ENCODE measurements at places on chromosomes 11 and 22.
A peak's percentile ranks its signal among the peaks of the same experiment; 100 is the strongest.

DNA sequence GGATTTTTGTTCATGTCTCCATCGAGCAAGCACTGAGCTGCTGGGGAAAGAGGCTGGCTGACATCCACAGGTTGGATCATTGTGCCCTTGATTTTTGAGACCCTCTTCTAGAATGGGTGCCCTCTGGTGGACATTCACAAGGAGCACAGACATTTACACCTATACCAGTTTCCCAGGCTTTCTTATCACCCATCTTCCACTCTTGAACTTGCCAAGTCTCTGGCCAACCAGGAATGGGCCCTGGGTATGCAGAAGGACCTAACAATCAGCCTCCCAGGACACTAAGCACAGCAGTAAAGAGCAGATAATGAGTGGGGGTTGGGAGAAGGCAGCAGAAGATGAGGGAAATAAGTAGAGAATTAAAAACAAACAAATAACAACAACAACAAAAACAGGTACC is 5.7 kb upstream of the INTS4 start:
- DNase-seq, result peak; percentile 34

GRCh38 chr22:38900677-38901076 is 28.7 kb upstream of the CBX6 start:
- no peak for DNase-seq

DNA sequence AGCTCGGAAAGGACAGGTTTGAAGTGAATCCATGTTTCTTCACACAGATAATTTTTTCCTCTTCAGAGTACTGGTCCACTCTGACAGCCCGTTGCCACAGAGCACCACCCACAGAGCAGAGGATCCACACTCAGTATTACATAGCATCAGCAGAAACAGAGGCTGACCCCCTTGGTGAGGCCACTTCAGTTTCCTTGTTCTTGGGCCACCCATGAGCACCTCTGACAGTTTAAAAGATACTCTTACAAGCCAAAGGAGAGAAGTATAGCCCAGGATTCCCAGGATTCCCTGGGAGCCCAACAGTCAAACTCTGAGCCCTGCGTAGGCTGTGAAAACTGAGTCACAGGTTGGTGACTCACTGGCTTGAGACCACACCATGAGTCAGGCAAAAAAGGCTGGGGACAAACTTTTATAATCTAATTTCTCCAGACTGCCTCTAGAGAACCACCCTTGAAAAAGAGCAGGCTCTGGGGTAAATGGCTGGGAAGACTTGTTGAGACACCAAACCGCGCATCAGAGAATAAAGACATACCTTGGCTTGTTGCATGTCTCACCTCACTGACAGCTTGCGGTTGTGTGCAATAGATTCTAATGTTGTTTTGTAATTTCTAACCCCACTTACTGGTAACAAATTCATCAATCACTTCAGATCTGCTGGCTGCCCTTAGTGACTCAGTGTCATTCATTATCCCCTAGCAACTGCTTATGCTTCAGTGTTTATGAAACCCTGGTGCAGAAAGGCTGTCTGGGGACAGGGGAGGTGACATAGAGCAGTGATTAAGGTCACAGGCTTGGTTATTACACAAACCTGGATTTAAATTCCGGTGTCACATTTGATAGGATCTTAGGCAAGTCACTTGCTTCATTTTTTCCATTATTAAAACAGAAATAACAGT is 56.9 kb upstream of the PRSS23 start:
- DNase-seq, result no peak

- no peak for DNase-seq
These were observed 98.5 kb upstream of the ANO1 start for GRCh38 chr11:69979632-69980031.

DNA sequence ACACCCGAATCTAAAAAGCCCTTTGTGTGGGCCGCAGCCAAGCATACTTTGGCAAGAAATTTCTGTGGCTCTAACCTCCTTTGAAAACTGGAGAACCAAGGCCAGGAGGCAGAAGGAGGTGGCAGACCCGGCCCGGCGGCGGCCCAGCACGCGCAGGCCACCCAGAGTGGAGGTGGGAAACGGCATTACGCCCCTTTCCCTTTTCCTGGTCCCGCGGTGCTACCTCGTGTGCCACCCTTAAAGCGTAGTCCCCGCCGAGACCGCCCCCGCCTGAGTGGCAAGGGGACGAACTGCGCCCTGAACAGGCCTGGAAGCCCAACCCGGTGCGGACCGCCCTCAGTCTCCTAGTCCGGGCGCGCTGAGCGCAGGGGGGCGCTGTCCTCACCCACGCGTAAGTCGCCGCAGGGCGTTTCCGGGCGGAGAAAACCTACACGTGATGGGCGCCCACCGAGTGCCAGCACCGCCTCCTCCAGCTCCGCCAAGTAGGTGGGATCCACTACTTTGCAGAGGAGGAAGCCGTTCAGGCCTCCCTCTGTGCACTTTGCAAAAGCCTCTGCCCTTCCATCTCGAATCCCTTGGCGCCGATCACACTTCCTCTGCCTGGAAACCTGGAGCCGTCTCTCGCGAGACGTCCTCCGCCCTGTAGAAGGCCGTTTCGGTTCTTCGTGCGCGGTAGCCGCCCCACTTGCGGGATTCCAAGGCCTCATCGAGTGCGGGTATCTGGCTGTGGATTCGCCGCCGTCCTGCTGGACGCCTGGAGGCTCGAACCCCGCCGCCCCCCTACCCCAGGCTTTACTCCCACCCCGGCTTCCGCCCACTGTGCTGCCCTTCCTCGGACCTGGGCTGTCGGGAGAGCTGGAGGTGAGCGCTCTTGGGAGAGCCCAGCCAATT is at the start of gene ACCS:
TSS of gene ACCS (plus strand) at position 430 of the 891 bp plus-strand sequence. CDS start 1,358 bp downstream, outside the sequence.
- peak; percentile 88 for DNase-seq

- DNase-seq, result no peak
These were observed 27.5 kb downstream of the KCNJ4 start for GRCh38 chr22:38427465-38427864.

- no peak for DNase-seq
These were observed 5.7 kb downstream of the TMEM25 start for GRCh38 chr11:118536726-118537125.

DNA sequence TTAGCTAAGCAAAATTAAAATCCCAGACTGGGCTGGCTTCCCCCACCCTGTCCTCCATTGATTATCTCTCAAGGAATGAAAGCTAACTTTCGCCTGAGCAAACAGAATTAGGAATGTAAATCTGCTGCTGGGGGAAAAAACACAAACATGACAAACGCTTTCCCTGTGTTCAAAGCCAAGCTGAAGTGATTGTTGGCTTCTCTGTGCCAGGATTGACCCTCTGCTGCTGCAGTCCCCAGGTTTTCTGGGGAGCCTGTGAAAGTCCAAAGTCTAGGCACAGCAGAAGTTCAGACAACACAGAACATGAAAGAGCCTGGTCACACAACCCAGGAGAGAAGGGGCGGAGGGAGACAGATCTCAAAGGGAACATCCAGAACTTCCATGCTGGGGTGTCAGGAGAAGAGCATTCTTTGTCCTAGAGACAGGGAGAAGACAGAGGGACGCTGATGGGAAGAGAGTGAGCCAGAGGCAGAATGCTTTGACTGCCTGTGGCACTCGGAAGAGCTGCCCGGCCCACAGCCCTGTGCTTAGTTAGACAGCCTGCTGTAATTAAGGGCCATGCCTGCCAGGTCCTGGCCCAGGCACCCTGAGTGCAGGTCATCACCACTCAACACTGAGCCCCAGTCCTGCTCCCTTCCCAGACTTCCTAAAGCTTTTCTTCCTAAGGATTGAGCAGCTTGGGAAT is 6.9 kb downstream of the PATZ1 start:
- no peak for DNase-seq

DNA sequence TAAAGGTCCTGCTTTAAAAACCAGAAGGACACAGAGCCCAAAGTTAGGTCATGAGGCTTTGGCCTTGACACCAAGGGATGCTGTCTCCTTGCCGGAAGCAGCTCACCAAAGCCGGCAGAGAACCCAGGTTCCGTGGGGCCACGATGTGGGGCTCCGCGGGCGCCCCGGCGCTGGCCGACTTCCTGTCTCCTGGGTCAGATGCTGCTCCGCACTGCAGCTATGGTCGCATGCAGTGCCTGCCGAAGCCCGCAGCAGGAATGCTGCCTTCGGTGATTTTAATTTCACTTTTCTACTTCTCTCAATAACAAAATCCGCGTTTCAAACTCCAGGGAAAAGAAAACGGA is 454 bp upstream of the OTUB1 start:
- DNase-seq, result no peak

- no peak for DNase-seq
These were observed 5.5 kb downstream of the FGF19 start for GRCh38 chr11:69698362-69698761.

GRCh38 chr11:94897330-94897768 is 76.0 kb downstream of the CWC15 start:
- DNase-seq, result no peak

DNA sequence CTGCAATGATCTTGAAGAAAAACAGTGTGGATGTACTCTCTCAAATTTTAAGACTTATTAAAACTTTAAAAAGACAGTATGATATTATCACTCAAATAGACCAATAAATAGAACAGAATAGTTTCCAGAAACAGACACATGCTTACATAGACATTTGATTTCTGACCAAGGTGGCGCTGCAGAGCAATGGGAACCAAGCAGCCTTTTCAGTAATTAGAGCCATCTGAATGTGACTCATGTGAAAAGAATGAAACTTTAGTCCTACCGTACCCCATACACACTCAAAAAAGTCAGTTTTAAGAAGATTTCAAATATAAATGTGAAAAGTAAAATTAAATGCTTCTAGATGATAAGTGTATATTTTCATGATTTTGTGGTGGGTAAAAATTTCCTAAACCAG is 74.2 kb upstream of the MS4A8 start:
- DNase-seq, result no peak
